ENCODE measurements at places on chromosomes 16 and 17.

DNA sequence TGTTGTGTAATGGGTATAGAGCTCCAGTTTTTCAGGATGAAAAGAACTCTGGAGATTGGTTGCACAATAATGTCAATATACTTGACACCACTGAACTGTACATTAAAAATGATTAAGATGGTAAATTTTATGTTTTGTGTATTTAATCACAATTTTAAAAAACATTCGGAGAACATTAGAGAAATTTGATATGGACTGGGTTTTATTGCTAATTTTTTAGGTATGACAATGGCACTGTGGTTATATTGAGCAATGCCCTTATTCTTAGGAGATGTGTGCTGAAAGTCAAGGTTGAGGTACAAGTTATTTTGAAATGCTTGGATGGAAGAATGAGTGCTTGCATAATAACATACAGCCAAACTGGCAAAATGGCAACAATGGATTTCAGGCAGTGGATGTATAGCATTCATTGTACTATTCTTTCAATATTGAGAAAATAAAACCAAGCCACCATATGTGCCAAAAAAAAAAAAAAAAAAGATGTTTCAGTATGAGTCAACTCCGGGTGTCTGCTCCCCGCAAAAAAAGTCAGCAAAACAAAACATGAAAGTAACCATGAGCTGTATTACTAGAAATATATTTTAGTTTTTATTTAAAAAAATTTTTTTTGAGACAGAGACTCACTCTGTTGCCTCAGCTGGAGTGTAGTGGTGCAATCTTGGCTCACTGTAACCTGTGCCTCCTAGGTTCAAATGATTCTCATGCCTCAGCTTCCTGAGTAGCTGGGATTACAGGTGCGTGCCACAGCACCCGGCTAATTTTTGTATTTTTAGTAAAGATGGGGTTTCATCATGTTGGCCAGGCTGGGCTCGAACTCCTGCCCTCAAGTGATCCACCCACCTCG is 19.8 kb downstream of the HOXB1 start:
- DNase-seq = no peak

- peak; percentile 48 for DNase-seq
These were observed 20.7 kb downstream of the ACSF3 start for GRCh38 chr16:89114159-89114981.

DNA sequence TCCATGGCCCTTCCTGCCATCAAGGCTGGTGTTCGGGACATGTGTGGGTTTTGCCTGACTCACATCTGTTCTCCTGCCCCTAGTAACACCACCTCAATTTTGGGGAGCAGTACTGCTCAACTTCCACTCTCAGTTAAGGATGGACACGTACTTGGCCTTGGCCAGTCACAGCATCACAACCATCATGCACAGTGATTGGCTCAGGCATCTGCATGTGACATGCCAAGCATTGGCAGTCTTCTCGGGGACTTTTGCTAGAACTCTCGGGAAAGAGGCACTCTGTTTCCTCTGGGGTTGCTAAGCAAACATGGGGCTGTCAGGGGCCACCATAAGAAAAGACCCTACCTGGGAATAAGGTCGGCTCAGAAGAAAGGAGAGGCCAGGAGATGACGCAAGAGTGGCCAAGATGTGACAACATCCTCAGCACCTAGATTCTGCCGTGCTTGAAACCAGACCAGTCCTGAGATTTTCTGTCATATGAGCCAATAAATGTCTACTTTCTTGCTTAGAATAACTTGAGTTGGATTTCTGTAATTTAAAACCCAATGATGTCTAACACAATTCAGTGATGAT is 11.9 kb upstream of the KDM8 start:
- no peak for DNase-seq

GRCh38 chr16:23857256-23857880 is 21.6 kb downstream of the PRKCB start:
- no peak for DNase-seq

DNA sequence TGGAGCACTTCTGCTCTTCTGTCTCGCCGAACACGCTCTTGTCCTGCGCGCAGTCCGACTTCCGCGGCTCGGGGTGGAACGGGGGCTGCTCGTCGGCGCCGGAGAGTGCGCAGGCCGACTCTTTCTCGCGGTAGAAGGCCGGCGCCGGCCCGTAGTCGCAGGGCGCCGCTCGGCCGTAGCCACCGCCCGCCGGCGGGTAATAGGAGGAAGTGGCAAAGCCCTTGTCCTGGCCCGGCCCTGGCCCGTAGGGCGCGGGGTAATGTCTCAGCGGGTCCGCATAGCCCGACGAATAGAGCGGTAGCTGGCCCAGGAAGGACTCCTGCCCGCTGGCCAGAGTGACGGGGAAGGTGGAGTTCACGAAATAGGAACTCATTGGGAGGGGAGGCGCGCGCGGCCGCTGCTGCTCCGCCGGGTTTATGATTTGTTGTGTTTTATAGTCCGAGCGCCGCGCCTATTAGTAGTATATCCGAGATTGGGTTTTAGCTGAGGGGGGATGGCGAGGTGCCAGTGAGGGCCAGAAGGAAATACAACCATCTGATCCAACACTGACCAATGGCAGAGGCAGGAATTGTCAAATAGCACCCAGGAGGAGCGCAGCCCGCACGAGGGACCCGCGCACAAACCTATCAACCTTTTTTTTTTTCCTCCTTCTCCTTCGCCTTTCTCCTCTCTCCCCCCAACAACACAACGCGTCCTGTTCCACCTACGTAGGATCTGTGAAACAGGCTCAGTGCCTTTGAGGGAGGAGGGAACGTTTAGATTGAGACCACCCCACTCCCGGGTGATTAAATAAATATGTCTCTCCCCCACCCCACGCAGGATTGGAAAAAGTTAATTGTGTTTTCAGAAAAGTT is 4.4 kb upstream of the HOXB5 start:
- no peak for DNase-seq

DNA sequence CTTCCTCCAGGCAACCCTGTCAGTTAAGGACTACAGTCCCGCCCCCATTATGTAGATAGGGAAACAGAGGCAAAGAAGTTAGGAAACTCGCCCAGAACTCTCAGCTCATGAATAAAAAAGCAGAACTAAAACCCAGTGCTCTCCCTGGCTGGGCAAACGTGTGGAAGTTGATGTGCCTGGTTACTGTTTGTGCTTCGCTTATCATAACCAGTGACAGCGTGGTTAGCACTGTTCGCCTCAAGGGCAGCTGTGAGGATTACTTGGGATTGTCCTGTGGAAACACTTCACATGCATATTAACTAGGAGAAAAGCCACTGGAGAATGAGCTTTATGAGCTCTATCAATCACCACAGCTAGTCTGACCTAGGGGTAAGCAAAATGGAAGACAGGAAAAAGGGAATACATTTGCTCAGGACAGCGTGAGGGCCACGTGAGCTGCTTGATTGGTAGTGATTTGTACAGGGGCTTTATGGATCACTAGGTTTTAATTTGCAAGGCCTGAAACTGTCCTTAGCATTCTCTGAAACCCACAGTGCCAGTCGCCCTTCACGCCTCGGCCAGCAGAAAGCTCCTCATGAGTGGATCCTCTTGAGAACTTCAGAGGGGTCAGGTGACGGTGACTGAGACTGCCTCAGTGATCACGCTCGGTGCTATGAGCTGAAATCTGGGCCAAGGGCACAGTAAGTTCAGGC is 19.9 kb downstream of the CYB5D2 start:
- DNase-seq = no peak

GRCh38 chr17:39787041-39787440 is 49.3 kb downstream of the GRB7 start:
- no peak for DNase-seq

- no peak for DNase-seq
These were observed 5.1 kb downstream of the ZFHX3 start for GRCh38 chr16:73042807-73043206.

DNA sequence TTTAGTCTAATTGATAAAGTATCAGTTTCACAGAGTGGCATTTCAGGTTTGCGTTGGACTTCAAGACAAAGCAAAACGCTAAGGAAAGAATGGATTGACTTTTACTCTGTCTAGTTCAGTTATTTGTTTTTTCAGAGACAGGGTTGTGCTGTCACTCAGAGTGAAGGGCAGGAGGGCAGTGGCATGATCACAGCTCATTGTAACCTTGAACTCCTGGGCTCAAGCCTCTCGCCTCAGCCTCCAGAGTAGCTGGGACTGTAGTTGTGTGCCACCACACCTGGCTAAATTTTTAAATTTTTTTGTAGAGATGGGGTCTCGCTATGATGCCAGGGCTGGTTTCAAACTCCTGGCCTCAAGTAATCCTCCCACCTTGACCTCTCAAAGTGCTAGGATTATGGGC is 86.4 kb downstream of the CACNG1 start:
- DNase-seq = no peak

GRCh38 chr16:75080205-75081029 is 36.2 kb downstream of the LDHD start:
- no peak for DNase-seq

DNA sequence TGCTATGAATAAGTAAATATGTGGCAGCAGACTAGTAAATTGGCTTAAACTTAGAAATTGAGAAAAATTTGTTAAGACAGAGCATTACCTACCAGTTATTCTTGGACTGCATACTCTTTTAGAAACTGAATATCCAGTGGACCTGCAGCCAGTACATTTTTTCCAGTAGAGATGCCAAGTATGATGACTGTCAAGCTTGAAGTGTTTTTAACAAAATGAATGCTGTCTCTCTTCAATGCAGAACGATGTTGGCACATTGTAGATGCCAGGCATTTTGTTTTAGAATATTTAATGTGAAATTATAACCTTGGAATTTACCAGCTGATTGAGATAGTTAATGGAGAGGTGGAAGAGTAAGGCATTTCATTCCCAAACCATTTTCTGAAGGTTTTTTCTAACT is 52.5 kb downstream of the NFAT5 start:
- no peak for DNase-seq

GRCh38 chr16:84478172-84478947 is 26.1 kb downstream of the MEAK7 start:
- no peak for DNase-seq

GRCh38 chr17:76848670-76849069 is 19.5 kb upstream of the MGAT5B start:
- no peak for DNase-seq

DNA sequence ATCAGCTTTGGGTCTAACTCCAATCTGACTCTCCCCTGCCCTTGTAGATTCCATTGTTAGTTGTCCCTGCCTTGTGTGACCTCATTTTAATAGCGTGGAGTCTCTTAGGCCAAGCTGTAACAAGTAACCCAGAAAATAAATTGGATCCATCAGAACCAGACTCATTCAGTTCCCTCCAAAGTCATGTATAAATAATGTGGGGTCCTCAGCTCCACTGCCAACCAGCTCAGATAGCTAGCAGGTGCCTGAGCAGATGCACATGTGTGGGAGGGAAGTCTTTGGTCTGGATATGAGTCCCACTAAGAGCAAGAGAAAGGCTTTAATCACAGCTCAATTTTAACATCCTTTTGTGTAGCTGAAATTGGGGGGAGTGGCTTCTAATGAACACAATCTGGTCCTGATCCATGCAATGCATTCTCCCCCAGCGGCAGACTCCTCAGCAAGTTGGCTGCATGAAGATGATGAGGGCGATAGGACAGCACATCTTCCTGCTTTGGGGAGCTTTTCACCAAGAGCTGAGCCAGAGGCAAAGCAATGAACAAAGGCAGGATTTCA is 151.6 kb downstream of the ABCC12 start:
- DNase-seq = no peak

GRCh38 chr17:41334385-41335305 is 16.0 kb downstream of the KRT33A start:
- DNase-seq = no peak

DNA sequence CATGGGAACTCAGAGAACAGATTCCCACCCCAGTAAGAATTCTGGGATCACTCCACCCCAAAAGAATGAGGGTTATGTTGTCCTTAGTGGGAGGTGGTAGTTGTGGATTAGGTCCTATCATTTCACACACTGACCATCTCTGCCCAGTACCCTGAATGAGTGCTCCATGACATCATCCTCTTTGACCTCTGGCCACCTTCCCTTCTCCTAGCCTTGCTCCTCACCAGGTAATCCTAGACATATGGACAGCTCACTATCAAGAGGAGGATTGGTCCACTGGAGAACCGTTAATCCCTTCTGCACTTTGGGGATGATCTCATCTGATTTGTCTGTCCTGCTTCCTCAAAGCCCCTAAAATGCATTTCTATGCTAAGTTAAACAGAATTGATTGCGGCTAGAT is 538.2 kb upstream of the HSBP1 start:
- no peak for DNase-seq

GRCh38 chr16:46896314-46896968 is 12.3 kb downstream of the GPT2 start:
- DNase-seq = no peak

GRCh38 chr17:9465210-9465921 is 110.3 kb downstream of the STX8 start:
- no peak for DNase-seq

DNA sequence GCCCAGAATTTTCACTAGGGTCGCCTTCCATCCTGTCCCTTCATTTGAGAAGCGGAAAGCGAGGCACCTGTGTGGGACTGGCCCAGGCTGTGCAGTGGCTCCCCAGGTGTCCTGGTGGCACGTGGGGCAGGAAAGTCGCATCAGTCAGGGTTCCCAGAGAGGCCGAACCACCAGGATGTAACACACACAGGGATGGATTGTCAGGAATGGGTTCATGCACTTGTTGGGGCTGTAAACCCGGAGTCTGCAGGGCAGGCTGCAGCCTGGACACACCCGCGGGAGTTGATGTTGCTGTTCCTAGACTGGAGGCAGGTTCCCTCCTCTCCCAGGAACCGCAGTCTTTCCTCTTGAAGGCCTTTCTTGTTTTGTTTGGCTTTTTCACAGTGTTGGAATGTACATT is 30.7 kb upstream of the RPTOR start:
- DNase-seq = no peak

- DNase-seq = no peak
These were observed 400.0 kb downstream of the SOX9 start for GRCh38 chr17:72520665-72521303.

GRCh38 chr17:31499771-31500554 is 108.5 kb downstream of the RAB11FIP4 start:
- no peak for DNase-seq

DNA sequence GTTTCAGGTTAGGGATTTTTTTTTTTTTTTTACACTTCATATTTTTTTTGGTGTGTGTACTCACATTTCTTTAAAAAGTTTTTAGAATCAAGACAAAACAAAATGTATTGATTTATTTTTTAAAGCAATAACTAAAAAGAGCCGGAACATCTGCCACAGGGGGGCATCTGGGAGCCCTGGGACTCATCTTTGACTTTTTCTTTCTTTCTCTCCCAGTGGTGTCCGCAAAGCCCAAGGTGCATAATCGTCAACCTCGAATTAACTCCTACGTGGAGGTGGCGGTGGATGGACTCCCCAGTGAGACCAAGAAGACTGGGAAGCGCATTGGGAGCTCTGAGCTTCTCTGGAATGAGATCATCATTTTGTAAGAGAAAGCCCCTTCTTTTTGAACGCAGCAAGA is 36.3 kb downstream of the WWP2 start:
- DNase-seq = no peak

DNA sequence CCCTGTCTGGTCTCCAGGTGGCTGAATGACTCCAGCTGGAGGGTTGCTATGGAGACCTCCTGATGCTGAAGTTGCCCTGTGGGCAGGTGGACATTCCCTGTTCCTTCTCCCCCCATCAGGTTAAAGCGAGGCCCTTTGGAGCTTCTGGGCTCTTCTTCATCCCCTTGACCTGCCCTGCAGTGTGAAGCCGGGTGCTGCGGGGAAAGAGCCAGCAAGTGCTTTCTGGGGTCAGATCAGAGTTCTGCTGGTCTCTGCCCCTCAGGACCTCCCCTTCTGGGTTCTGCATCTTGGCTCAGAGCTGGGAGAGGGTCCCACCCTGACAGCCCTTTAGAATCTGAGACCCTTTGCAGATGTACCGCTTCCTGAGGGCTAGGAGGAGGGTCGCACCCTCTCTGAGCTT is 25.1 kb downstream of the NKD1 start:
- DNase-seq = no peak

All from neuronal stem cell (in vitro differentiated cells).